ENCODE measurements at places on chromosomes 7 and 10.

DNA sequence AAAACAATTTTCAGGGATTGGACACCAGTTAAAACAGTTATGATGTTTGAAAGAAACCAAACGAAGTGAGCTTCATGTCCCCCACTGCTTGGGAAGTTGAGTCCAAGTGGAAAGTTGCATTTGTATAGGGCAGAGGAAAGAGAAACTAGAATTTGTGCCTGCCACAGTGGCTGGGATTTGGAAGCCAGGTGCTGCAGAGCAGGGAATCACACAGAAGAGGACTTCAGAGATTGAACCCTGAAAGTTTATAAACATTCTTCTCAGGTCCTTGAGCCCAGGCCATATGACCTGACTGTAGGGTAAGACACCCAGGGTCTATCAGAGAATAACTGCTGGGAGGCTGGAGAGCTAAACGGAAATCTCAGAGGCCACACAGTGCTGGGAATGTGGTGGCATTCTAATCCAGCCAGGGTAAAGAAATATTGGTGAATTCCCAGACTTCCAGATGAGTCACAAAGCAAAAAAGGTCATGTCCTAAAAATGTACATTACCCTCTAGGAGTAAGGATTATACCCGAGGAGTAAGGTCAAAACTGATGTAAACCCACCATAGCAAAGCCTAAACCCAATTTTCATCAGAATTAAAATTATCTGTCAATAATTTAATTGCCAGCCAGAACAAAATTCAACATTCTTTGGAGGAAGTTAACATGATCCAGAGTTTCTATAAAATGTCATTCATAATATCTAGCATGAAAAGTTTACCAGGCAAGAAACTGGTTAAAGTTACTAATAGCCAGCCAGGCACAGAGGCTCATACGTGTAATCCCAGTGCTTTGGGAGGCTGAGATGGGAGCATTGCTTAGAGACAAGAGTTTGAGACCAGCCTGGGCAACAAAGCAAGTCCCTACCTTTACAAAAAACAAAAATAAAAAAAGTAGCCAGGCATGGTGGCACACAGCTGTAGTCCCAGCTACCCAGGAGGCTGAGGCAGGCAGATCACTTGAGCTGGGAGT is 31.2 kb downstream of the TOMM7 start:
- no peak for DNase-seq

DNA sequence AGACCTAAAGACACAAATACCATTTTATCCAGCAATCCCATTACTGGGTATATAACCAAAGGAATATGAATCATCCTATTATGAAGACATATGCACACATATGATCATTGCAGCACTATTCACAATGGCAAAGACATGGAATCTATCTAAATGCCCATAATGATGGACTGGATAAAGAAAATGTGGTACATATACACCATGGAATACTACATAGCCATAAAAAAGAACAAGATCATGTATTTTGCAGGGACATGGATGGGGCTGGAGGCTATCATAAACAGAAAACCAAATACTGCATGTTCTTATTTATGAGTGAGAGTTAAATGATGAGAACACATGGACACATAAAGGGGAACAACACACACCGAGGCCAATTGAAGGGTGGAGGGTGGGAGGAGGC is 3.8 kb downstream of the MACC1 start:
- DNase-seq, result no peak

DNA sequence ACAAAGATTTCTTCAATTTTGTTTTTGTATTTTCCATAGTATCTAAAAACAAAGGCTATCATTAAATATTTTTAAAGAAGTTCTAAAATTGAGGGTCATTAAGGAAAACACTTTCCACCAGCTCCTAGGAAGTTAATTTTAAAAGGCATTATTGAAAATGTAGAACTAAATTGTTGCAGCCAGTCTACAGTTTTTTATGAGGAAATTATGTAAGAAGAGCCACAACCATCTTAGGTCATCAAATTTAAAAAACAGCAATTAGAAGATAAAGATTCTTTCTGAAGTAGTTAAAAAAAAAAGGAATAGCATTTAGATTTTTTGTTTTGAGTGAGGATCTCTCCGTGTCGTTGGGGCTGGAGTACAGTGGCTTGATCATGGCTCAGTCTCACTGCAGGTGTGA is 161.7 kb downstream of the NRBF2 start:
- DNase-seq, result no peak

DNA sequence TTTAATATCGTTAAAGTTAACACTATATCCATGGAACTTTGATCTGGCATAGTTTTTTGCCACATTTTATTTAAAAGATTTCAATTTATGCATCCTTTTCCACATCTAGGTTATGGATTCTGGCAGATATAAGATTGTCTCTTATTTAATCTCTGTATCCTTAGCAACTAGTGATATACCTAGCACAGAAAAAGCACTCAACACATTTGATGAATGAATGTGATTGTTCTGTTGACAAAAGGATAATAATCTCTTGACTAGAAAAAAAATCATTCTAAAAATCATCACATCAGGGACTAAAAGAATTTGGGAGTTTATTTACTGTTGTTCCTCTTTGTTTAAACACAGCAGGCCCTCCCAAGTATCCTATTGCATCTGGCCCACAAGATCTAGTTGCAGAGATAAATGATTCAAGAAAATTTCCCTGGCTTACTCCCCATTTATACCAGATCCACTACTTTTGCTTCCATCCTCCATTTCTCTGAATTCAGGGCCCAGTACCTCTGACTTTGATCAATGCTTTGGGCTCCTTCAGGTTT is 84.0 kb upstream of the C1GALT1 start:
- no peak for DNase-seq

GRCh38 chr10:10959666-10960065 is 58.0 kb upstream of the CELF2 start:
- no peak for DNase-seq

DNA sequence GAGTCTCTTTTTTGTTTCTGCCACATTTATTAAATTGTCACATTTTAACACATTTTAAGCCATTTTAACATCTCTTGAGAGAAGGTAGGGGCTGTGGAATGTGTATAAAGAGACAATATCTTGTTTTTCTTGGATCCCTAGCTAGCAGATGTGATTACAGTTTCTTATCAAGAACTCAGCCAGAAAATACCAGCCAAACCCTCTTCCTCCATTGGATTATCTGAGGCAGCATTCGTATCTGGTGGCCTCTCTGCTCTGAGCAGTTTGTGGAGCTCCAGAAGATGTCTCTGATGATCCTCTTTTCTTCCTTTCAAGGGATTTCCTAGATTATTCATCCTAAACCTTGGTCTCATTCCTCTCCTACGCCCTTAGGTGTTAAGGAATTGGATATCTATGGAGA is 35.3 kb upstream of the PFKFB3 start:
- no peak for DNase-seq

GRCh38 chr10:113427811-113428558 is 124.9 kb upstream of the HABP2 start:
- no peak for DNase-seq

- no peak for DNase-seq
Measured at GRCh38 chr7:110974441-110974840, 116.5 kb upstream of the LRRN3 start.

DNA sequence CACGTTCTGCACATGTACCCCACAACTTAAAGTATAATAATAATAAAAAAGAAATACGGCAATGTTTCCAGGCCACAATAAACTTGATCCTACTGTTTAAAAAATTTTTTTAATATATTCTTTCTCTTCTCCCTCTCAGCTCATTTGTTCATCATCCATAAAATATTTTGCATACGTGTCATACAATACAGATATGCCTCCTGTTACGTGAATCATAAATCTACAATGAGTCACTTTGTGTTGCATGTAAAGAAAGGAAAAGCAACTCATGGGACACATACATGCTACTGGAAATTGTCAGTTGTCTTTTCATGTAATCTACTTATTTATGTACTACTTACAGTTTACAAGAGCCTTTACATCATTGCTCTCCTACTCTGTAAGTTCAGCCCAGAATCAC is 1.1 kb upstream of the TECTB start:
- no peak for DNase-seq

- no peak for DNase-seq
Measured at GRCh38 chr10:114278884-114279191, 39.8 kb downstream of the VWA2 start.

- no peak for DNase-seq
Measured at GRCh38 chr7:150897502-150898474, 45.5 kb downstream of the AOC1 start.

GRCh38 chr10:64619102-64619501 is 1097.9 kb downstream of the REEP3 start:
- DNase-seq, result no peak

DNA sequence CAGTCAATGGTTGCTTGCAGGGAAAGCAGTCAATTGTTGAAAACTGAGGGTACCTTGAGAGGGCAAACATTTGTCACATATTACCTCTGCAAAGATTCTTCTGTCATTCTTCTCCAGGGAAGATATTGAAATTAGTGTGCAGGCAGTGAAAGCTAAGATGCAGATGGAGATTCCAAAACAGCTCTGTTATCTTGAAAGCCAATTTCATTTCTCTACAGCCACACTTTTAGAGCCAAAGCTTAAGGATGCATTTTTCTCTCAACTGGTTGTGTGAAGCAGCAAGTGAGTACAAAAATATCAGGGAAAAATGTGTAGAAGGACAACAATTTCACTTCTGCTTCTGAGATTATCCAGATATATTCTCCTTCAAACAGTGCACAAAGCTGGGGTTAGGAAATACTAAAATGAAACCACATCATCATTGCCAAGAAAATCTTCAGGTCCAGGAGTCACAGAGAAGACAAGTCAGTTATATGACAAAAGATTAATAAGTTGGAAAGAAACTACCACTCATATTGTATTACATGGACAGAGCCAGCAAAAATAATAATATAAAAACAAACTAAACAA is 16.3 kb downstream of the SGMS1 start:
- DNase-seq, result no peak

DNA sequence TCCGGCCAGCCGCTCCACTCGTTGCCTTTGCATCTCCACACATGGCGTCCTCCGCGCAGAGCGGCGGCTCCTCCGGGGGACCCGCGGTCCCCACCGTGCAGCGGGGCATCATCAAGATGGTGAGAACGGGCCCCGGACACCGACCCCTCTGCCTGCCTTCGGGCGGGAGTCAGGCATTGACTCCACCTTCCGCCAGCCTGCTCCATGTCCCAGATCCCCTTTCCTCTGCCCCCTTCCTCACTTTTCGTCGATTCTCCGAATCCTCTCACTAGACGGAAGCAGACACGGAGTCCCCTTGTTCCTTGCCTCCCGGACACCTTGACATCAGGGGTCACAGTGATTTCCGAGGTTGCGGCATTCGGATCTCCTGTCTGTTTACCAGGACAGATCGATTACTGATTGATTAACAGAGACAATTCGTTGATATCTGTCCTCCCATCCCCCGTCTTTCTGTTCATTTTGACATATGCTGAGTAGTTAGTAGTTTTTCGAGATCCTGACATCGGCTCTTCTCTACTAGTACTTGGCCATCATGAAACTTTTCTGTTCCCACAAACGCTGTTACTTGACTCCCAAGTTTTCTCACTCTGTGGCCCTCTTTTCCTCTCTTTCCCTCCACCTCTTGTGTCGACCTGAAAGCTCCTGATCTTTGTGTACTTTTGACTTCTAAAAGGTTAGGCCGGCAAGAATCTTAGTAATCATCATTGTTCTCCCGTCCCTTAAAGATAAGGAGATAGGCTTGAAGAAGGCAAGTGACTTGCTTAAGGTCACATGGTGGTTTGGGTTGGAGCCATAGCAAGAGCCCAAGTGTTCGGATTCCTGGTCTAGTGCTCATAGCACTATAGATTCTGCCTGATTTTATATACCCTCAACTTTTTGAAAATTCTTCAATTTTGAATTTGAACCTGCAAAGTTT is 597 bp downstream of the SND1 start:
- no peak for DNase-seq

DNA sequence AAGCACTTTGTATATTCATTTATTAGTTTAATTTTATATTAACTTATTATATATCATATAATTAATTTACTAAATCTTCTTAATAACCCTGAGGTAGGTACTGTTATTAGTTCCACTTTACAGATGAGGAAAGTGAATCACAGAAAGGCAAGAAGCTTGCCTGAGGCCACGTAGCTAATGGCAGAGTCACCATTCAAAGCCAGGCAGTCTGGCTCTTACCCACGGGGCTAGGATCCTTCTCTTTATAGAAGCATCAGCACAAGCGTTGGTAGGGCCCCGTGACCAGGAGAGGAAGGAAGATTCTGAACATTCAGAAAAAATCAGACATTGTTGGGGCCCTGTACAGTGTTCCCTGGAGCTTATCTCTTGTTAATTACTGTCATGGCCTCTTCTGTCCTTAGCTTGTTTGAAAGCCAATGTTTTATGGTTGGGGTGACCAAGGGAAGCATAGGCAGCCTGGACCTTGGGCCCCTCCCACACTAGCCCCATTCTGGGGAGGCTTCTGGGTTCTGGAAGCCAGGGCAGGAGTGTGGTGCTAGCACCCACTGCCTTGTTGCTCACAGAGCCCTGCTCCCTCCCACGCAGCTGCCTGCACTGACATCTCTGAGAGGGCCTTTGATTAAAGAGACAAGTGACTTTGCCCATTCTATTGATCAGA is 31.1 kb upstream of the SLF2 start:
- DNase-seq, result no peak

DNA sequence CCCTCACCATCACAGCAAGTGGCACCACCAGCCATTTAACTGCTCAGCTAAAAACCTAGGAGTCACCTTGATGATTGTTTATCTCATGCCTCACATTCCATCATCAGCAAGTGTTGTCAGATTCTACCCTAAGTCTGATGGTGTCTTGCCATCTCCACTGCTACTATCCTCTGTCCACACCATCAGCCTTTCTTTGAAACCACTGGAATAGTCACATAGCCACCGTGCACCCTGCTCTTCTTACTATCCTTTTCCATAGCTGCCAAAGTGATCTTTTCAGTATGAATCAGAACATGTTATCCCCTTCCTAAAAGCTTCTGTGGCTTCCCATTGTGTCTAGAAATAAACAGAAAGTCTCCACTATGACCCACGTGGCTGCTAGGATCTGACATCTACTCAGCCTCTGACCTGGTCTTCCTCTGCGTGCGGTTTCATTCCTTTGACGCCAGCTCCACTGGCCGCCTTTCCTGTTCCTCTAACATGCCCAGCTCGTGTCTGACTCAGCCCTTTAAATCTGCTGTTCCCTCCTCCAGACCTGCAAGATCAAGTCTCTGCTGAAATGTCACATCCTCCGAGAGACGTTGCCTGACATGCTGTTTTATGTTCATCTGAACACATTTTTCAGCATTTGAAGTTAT is 16.5 kb upstream of the CHN2 start:
- DNase-seq, result no peak

GRCh38 chr7:106717254-106717954 is 56.4 kb upstream of the CCDC71L start:
- no peak for DNase-seq

DNA sequence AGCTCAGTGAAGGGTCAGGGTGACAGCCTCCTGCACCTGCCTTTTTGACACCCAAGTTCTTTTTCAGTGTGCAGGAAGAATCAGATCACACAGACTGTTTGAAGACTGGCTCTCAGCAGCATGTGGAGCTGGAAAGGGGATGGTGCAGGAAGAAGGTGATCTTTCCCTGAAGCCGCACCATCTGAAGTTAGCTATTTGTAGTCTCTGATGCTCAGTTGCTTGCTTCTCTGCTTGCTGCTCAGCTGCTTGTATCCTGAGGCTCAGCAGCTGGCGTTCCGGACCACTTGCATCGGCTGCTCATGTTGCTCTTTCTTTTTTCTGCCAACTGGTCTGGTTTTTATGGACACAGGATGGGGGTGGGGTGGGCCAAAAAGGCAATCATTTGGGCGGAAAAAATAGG is 15.8 kb upstream of the DNMBP start:
- DNase-seq, result no peak

- DNase-seq, result no peak
Measured at GRCh38 chr7:143960813-143961610, 6.4 kb downstream of the OR2F1 start.
